ENCODE measurements at places on chromosomes 5 and 9. TPM values are rescaled to one million over a fixed set of nuclear protein-coding genes. Genes with fewer than 3 reads are reported as not detected.

The HCN1 gene
- polyA plus RNA-seq: not detected

The WNT8A gene
- polyA plus RNA-seq: not detected

The ADGRV1 gene
- polyA plus RNA-seq: not detected

The ANKRD20A1 gene
- polyA plus RNA-seq: not detected

The BARHL1 gene
- polyA plus RNA-seq: not detected

The CEL gene
- polyA plus RNA-seq: not detected

The ARID3C gene
- polyA plus RNA-seq: not detected

The SWI5 gene
- polyA plus RNA-seq: 34.6 TPM

The ACOT12 gene
- polyA plus RNA-seq: not detected

The RBM18 gene
- 18.2 TPM for polyA plus RNA-seq

The EGFLAM gene
- polyA plus RNA-seq: not detected

The MEF2C gene
- 0.77 TPM for polyA plus RNA-seq

The CNTNAP3B gene
- polyA plus RNA-seq: not detected

The TERT gene
- not detected for polyA plus RNA-seq

The ANKRD31 gene
- 0.22 TPM for polyA plus RNA-seq
